ENCODE measurements at places on chromosomes 5 and 9. TPM values are rescaled to one million over a fixed set of nuclear protein-coding genes. Genes with fewer than 3 reads are reported as not detected.

Gene P4HA2
- 20.1 TPM for total RNA-seq

DNA sequence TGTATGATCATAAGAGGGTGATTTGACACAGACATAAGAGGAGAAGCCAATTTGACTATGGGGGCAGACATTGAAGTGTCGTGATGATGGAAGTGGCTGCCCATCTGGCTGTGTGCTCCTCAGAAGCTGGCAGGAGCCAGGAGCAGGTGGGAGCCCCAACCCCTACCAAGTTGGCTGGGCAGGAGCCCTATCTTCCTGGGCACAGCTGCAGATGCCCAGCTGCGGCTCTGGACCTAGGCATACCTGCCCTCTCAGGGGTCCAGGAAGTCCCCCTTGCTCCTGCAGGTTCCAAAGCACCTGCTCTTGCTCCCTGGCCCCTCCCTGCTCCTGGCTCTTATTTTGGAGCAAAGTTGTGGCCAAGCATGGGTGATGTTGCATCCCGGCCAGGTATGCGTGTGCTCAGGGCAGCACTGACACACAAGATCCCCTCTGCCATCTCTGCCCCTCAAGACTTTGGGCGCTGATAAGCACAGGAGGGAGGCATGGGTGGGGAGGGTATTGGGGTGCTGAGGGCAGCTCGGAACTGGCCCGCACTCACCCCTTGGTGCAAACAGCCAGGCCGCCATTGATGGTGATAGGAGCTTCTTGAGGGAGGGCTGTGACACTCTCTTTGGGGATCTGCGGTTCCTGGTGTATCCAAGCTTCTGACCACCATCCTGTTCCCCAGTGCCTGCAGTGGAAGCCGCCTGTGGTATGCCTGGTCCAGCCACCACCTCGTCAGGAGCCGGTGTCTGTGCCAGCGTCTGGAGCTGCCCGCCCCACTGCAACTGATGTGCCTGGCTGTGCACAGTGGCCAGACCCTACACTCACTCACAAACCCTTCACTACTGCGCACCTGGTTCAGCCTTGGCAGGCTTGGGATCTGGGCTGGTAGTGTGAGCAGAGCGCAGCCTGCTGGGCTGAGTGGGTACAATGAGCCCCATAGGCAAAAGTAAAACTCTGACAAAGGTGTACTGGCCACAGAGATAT is 230.9 kb downstream of the CDH9 start:
- DNase-seq, result no peak
- H3K27ac ChIP-seq, result no peak overlapping the region
- H3K27me3 ChIP-seq, result no peaks in the 10 kb centered on the region

Gene GABRA1
- not detected for total RNA-seq

GRCh38 chr5:81020478-81021167 is 60.5 kb downstream of the RASGRF2 start:
- H3K27me3 ChIP-seq, result peaks cover 14% of the 10 kb centered on the region
- H3K27ac ChIP-seq, result no peak overlapping the region
- DNase-seq, result no peak
- H3K4me1 ChIP-seq, result peaks cover 20% of the 10 kb centered on the region
- H3K4me3 ChIP-seq, result no peak overlapping the region

Gene FGFR4
- total RNA-seq, result 1.9 TPM

DNA sequence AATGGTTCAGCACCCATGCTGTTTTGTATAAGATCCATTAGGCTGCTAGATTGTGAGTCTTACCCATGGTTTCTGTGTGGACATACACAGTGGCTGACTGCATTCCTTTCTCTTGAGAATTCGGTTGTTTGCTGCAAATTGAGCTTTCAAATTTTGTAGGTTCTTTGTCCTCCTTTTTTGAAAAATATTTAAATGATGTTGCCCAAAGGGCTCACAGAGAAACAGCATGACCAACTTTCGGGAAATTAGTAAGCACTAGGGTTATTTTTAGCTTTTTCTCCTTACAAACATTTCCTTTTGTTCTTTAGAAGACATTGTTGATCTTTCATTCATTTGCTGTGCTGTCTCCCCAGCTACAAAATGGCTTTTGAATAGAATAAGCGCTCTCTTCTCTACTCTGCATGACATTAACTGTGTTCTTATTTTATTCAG is 79.4 kb downstream of the NLN start:
- peaks cover 25% of the 10 kb centered on the region for H3K4me1 ChIP-seq
- no peak for DNase-seq
- H3K27me3 ChIP-seq, result no peaks in the 10 kb centered on the region
- no peak overlapping the region for H3K27ac ChIP-seq

- no peak for DNase-seq
- peaks cover 12% of the 10 kb centered on the region for H3K4me1 ChIP-seq
- peaks cover 25% of the 10 kb centered on the region for H3K27me3 ChIP-seq
- H3K27ac ChIP-seq, result no peak overlapping the region
- H3K4me3 ChIP-seq, result no peak overlapping the region
Observed at GRCh38 chr5:127400946-127401670, 110.5 kb downstream of the MEGF10 start.

- no peak for DNase-seq
- no peaks in the 10 kb centered on the region for H3K36me3 ChIP-seq
- peaks cover 17% of the 10 kb centered on the region for H3K27me3 ChIP-seq
- no peak overlapping the region for H3K27ac ChIP-seq
Observed at GRCh38 chr5:71778678-71779276, 59.7 kb downstream of the CARTPT start.

- no peak for DNase-seq
- no peak overlapping the region for H3K27ac ChIP-seq
- no peaks in the 10 kb centered on the region for H3K36me3 ChIP-seq
- no peaks in the 10 kb centered on the region for H3K27me3 ChIP-seq
Observed at GRCh38 chr5:44318883-44319282, 70.3 kb downstream of the FGF10 start.

- no peak overlapping the region for H3K4me3 ChIP-seq
- DNase-seq, result no peak
- H3K27ac ChIP-seq, result no peak overlapping the region
- H3K36me3 ChIP-seq, result no peaks in the 10 kb centered on the region
Observed at GRCh38 chr5:33487236-33487635, 46.5 kb downstream of the TARS1 start.

Gene TNFSF15
- total RNA-seq, result 0.08 TPM

- no peak overlapping the region for H3K4me3 ChIP-seq
- H3K27me3 ChIP-seq, result no peaks in the 10 kb centered on the region
- no peak for DNase-seq
Observed at GRCh38 chr5:97839341-97840086, 656.5 kb upstream of the RIOK2 start.

Gene TSSK1B
- not detected for total RNA-seq

- peaks cover 45% of the 10 kb centered on the region for H3K4me1 ChIP-seq
- no peaks in the 10 kb centered on the region for H3K27me3 ChIP-seq
- H3K4me3 ChIP-seq, result peak overlapping the region; percentile 71
Observed at GRCh38 chr9:91245431-91246313, 116.0 kb downstream of the AUH start.

Measured in natural killer cell treated with Interleukin-12 subunit alpha and Interleukin-12 subunit beta and Interleukin-15 and Interleukin-18, amount 100 ng/mL, for 72 hours (primary cell).